Endothelial cell (in vitro differentiated cells): ENCODE measurements at places on chromosomes 4 and X. TPM values are rescaled to one million over a fixed set of nuclear protein-coding genes. Genes with fewer than 3 reads are reported as not detected.

DNA sequence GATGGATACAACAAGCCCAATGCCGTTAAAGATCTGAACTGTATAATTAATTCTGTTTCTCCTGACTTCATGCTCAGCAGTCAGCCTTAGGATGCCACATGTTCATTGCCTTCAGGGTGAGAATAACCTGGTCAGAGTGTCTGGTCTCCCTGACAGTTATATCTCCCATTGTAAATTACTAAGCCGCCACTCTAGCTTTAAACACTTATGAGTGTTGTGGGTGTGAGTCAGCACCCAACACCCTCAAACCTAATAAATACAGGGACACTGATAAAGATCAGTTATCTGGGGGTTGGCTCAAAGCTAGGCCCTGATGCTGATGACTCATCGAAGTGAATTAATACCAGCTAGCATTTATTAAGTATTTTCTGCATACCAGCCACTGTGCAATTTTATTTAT lies 64.9 kb upstream of the DYNLT3 start:
- no peaks in the 10 kb centered on the region for H3K4me1 ChIP-seq
- H3K36me3 ChIP-seq, result no peaks in the 10 kb centered on the region
- no peaks in the 10 kb centered on the region for H3K27me3 ChIP-seq
- no peak overlapping the region for H3K27ac ChIP-seq

- peak overlapping the region; percentile 51 for H3K4me3 ChIP-seq
- no peaks in the 10 kb centered on the region for H3K36me3 ChIP-seq
- peaks cover 48% of the 10 kb centered on the region for H3K4me1 ChIP-seq
- H3K27me3 ChIP-seq, result peaks cover 26% of the 10 kb centered on the region
Measured at GRCh38 chr4:4856071-4857000, 3.1 kb upstream of the MSX1 start.

- H3K4me1 ChIP-seq, result no peaks in the 10 kb centered on the region
- no peak for DNase-seq
- H3K27me3 ChIP-seq, result no peaks in the 10 kb centered on the region
- no peak overlapping the region for H3K27ac ChIP-seq
Measured at GRCh38 chrX:118152721-118153120, 36.1 kb upstream of the KLHL13 start.

- DNase-seq, result no peak
- no peak overlapping the region for H3K4me3 ChIP-seq
- H3K27ac ChIP-seq, result no peak overlapping the region
- no peaks in the 10 kb centered on the region for H3K27me3 ChIP-seq
- no peaks in the 10 kb centered on the region for H3K4me1 ChIP-seq
Measured at GRCh38 chrX:44785652-44786051, 58.2 kb upstream of the DUSP21 start.

- DNase-seq, result no peak
- peaks cover 4% of the 10 kb centered on the region for H3K4me1 ChIP-seq
- no peak overlapping the region for H3K27ac ChIP-seq
- H3K4me3 ChIP-seq, result no peak overlapping the region
Measured at GRCh38 chr4:114921790-114922591, 191.4 kb downstream of the NDST4 start.

Gene C4orf51
- total RNA-seq, result not detected

Gene DGKK
- 0.49 TPM for total RNA-seq

GRCh38 chrX:46168254-46168653 lies 377.0 kb downstream of the ZNF674 start:
- no peaks in the 10 kb centered on the region for H3K4me1 ChIP-seq
- no peaks in the 10 kb centered on the region for H3K27me3 ChIP-seq
- no peak for DNase-seq
- H3K4me3 ChIP-seq, result no peak overlapping the region
- H3K36me3 ChIP-seq, result no peaks in the 10 kb centered on the region
- H3K27ac ChIP-seq, result no peak overlapping the region
